Inflammatory macrophage treated with lipopolysaccharide for 1 hour (primary cell): ENCODE measurements at places on chromosomes 6 and 20.

DNA sequence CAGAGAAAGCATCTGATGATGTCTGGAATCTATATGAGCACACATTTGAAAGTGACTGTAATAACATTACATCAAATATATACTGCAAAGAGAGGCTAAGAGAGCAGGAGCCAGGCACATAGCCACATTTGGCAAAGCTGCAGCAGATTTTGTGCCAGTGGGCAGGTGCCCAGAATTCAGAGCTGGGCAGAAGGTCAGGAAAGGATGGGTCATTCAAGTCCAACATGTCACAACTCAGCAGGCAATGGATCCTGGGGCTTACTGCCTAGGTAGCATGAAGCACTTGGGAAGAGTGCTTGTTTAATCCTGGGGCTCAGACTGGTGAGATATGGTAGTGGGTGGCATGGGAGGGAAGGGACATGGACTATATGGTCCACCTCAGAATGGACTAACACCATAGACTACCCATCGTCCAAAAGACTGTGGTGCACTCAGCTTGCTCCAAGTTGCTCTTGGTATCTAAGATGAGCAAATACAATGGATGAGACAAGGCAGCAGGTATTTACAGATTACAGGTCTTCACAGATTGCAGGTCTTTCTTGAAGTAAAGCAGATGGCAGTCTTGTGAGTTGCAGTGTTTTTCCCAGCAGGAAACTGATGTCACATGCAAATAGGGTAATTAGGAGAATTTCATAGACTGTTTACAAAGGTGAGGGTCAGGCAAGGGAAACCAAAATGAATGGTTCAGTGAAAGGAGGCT lies 31.2 kb upstream of the SHLD1 start:
- no peak for DNase-seq

GRCh38 chr20:19624221-19624965 lies 133.7 kb upstream of the RIN2 start:
- DNase-seq = peak; percentile 24

- DNase-seq = no peak
These were observed 13.4 kb downstream of the CCDC167 start for GRCh38 chr6:37486121-37486839.

DNA sequence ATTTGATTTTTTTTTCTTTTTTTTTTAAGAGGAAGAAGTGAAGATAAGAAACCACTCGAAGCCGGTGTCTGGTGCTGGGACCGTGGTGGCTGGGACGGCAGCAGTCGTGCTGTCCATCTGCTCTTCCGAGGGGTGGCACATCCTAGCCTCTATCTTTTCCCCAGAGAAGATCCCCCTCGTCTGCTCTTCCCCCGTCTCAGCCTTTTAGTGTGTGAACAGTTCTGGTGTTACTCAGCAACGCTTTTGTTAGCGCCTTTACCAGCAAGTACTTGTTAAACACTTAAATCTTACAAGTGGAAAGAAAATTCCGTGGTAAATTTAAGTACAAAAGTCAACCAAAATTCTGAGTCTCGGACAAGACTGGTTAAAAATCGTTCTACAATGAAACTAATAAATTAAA lies 90.1 kb downstream of the RSPH3 start:
- no peak for DNase-seq

DNA sequence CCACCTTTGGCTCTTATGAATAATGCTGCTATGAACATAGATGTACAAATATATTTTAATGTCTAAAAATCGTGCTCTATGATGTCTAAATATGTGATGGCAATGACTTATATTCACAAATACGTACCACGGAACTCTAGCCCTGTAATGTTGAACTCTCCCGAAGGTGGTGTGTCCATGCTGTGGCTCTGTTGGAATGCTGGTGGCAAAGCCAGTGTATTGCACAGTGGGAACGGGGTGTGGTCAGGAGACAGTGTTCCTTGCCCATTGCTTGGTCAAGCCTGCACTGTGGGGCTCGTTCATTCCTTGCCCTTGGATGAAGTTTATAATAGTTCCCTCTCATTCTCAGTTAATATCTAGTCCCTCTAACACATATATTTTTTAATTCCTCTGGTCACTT lies 109.6 kb downstream of the MTHFD1L start:
- DNase-seq = no peak
